Dorsolateral prefrontal cortex (tissue), 122 donors: ENCODE measurements at places on chromosomes 1 and 21.

GRCh38 chr1:10186331-10187025, 23.9 kb upstream of the KIF1B start:
- DNase-seq, result no peak

DNA sequence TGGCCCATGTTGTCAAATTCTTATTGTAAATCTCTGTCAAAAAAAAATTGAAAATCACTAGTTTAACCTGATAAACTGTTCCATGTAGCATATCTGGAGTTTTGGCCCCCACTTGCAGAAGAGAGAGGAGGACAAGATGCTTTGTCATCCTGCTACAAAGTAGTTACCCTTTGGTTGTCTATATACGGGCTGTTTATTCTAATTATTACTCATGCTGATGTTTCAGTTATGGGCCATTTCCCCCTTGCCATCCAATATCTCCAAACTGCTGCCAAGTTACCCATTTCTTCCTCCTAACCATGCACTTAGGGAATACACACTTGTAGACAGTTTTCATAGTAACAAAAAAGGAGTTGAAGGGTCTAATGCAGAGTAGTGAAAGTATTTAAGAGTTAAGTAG, 22.6 kb downstream of the STX12 start:
- no peak for DNase-seq

DNA sequence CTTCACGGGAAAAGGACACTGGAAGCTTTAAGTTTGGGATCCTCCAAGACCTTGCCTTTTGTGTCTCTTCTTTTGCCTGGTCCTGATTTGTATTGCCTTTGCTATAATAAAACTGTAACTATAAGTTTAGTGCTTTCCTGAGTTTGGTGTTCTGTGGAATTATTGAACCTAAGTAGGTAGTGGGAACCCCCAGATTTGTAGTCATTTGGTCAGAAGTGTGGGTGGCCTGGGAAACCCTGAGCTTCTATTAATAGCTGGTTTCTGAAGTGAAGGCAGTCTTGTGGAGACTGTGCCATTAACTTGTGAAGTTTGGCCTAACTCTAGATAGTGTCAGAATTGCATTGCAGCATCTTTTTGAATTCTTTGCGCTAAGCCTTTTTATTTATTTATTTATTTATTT, 6.8 kb upstream of the MYCL start:
- DNase-seq, result no peak

- DNase-seq, result no peak
These were observed 13.1 kb downstream of the PRKAA2 start for GRCh38 chr1:56658254-56658653.

GRCh38 chr1:187894349-187894748, 1065.6 kb downstream of the PLA2G4A start:
- no peak for DNase-seq

GRCh38 chr21:22710721-22711120, 1712.5 kb downstream of the NCAM2 start:
- no peak for DNase-seq

- no peak for DNase-seq
These were observed at the start of gene AIM2 for GRCh38 chr1:159076438-159077119. Gene AIM2 (minus strand): TSS chr1:159076766. CDS start chr1:159073499, 3,267 bp downstream.

DNA sequence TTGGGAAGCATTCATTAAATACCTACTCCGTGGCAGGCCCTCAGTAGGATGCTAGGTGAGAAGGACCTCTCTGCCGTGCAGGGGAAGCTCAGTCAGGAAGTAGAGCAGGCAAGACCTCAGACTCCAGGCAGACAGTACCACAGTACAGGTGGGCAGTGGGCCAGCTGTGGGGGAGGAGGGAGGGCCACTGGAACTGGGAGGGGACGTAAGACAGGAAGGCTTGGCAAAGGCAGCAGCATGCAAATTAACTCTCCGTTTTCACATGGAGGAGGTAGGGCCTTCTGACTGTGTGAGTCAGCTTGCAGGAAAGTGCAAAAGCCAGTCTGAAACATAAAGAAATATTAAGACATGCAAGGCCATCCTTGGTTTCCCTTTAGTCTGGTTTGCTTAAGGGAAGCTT, 157.7 kb downstream of the TRIM33 start:
- peak; percentile 39 for DNase-seq

GRCh38 chr21:45035477-45035848, 38.9 kb upstream of the ADARB1 start:
- DNase-seq, result no peak

DNA sequence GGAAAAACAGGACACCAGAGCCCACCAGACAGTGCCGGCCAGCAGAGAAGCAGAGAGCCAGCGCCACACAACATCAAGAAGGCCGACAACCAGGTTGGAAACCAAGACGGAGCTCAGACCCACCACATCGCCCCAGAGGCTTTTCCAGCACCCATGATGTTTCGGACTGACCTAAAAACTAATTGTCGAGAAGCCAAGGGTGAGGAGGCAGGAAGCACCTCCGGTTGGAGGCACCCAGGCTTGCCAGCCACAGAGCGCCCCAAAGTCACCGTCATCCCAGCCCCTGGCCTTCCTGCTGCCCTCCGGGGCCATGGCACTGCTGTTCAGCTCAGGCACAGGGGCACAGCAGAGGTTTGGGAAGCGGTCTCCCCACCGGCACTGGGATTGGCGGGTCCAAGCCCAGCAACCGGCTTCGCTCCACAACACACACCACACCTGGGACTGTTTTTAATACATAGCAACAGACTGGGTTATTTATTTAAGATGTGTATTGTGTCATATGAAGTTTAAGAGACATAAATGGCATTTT, 67.2 kb downstream of the SLC37A1 start:
- no peak for DNase-seq

GRCh38 chr1:231460614-231461013, 38.5 kb upstream of the EGLN1 start:
- DNase-seq, result no peak

DNA sequence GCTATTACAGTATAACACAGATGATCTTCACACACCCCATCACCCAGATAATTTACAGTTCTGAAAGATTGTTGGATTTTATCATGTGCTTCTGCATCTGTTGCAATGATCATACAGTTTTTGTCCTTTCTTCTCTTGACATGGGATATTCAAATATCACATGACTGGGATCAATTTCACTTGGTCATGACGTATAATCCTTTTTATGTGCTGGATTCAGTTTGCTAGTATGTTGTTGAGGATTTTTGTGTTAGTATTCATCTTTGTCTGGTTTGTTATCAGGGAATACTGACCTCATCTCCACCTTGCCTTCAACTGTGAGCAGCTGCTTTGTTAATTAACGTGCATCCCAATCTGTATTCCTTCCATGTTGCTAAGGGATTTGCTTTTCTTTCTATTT, 44.7 kb upstream of the DISC1 start:
- no peak for DNase-seq

DNA sequence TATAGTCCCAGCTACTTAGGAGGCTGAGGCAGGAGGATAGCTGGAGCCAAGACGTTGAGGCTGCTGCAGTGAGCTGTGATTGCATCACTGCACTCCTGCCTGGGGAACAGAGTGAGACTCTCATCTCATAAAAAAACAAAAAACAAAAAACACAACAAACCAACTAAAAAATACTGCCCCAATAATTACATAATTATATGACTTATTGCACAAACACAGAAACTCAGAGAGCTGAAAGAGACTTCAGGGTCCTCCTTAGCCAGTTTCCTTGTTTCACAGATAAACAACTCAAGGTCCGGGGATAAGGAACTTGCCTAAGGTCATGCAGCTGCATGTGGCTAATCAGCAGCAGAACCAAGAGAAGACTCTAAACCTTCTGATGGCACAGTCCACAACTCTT, 11.9 kb downstream of the EXTL2 start:
- DNase-seq, result no peak
